Pancreas (tissue), 10 donors: ENCODE measurements at places on chromosomes 5 and 9.

- no peaks in the 10 kb centered on the region for H3K36me3 ChIP-seq
- H3K27ac ChIP-seq: no peak overlapping the region
- no peak for DNase-seq
Measured at GRCh38 chr5:133828722-133829121, 139.7 kb downstream of the C5orf15 start.

- DNase-seq: no peak
- H3K36me3 ChIP-seq: no peaks in the 10 kb centered on the region
- H3K4me1 ChIP-seq: peaks cover 31% of the 10 kb centered on the region
- no peak overlapping the region for H3K4me3 ChIP-seq
Measured at GRCh38 chr9:133129001-133129795, 8.2 kb upstream of the RALGDS start.

DNA sequence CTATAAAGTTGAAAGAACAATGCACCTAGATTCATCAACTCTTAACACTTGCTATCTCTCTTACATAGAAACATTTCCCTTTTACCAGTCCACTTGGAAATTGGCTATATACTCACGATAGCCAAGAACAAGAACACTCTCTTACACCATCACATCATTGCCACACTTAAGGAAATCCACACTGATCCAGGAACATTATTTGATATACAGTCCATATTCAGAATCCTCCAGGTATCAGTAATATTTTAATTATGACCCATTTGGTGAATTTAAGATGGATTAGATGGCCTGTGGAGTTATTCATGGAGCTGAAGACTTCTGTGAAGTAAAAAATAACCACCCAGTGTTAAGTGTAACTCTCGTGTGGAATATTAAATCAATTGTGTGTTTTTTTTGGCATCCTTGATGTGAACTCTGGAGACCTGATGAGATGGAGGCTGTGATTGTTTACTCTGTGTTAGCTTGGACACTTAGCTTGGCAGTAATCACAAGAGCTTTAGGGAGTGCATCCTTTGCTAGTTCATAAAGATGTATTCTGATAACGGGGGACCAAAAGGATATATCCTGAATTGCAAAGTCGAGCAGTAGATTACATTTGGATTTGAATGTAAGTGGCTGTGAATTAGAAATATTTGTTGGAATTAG lies 52.0 kb upstream of the ABL1 start:
- peaks cover 4% of the 10 kb centered on the region for H3K4me1 ChIP-seq
- H3K36me3 ChIP-seq: no peaks in the 10 kb centered on the region
- DNase-seq: no peak
- H3K4me3 ChIP-seq: no peak overlapping the region

- H3K4me3 ChIP-seq: no peak overlapping the region
- no peaks in the 10 kb centered on the region for H3K27me3 ChIP-seq
- H3K36me3 ChIP-seq: no peaks in the 10 kb centered on the region
- DNase-seq: no peak
- no peak overlapping the region for H3K27ac ChIP-seq
Measured at GRCh38 chr5:135443161-135443960, 3.8 kb downstream of the DCANP1 start.

- H3K27me3 ChIP-seq: no peaks in the 10 kb centered on the region
- DNase-seq: no peak
- peaks cover 75% of the 10 kb centered on the region for H3K36me3 ChIP-seq
- no peak overlapping the region for H3K27ac ChIP-seq
- H3K4me3 ChIP-seq: no peak overlapping the region
- H3K4me1 ChIP-seq: no peaks in the 10 kb centered on the region
Measured at GRCh38 chr5:7897014-7897600, 28.2 kb downstream of the MTRR start.

- H3K36me3 ChIP-seq: no peaks in the 10 kb centered on the region
- H3K4me1 ChIP-seq: peaks cover 17% of the 10 kb centered on the region
- H3K4me3 ChIP-seq: no peak overlapping the region
- no peaks in the 10 kb centered on the region for H3K27me3 ChIP-seq
- no peak overlapping the region for H3K27ac ChIP-seq
- no peak for DNase-seq
Measured at GRCh38 chr9:6781476-6781875, 23.7 kb downstream of the KDM4C start.

DNA sequence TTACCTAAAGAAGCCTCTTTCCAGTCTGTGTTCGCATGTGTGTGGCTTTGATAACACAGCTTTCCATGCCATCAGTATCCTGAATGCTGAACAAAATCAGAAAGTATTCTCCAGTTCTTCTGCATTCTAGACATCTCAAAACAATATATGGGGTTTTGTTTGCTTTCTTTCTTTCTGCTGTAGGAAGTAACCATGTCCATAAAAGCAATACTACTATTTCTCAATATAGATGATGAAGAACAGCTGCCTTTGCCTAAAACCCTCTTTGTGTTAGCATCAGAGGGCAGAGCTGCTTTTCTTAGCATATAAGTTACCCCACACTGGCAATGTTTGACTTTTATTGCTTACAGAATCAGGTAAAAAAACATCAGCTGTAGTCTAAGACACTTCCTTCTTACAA lies 963.6 kb downstream of the CDH12 start:
- H3K27me3 ChIP-seq: no peaks in the 10 kb centered on the region
- DNase-seq: no peak
- no peak overlapping the region for H3K4me3 ChIP-seq
- no peaks in the 10 kb centered on the region for H3K4me1 ChIP-seq

- H3K27me3 ChIP-seq: no peaks in the 10 kb centered on the region
- H3K4me1 ChIP-seq: no peaks in the 10 kb centered on the region
- no peak for DNase-seq
- no peak overlapping the region for H3K27ac ChIP-seq
- no peak overlapping the region for H3K4me3 ChIP-seq
Measured at GRCh38 chr5:149801307-149801990, 71.3 kb downstream of the PPARGC1B start.

GRCh38 chr5:155952486-155953089 lies 374.4 kb upstream of the SGCD start:
- H3K27ac ChIP-seq: no peak overlapping the region
- H3K4me1 ChIP-seq: no peaks in the 10 kb centered on the region
- no peak for DNase-seq
- no peaks in the 10 kb centered on the region for H3K27me3 ChIP-seq
- no peak overlapping the region for H3K4me3 ChIP-seq

- DNase-seq: no peak
- H3K36me3 ChIP-seq: no peaks in the 10 kb centered on the region
- H3K27me3 ChIP-seq: no peaks in the 10 kb centered on the region
- H3K4me1 ChIP-seq: peaks cover 16% of the 10 kb centered on the region
- H3K27ac ChIP-seq: no peak overlapping the region
Measured at GRCh38 chr9:98810102-98810842, 2.8 kb downstream of the GALNT12 start.

DNA sequence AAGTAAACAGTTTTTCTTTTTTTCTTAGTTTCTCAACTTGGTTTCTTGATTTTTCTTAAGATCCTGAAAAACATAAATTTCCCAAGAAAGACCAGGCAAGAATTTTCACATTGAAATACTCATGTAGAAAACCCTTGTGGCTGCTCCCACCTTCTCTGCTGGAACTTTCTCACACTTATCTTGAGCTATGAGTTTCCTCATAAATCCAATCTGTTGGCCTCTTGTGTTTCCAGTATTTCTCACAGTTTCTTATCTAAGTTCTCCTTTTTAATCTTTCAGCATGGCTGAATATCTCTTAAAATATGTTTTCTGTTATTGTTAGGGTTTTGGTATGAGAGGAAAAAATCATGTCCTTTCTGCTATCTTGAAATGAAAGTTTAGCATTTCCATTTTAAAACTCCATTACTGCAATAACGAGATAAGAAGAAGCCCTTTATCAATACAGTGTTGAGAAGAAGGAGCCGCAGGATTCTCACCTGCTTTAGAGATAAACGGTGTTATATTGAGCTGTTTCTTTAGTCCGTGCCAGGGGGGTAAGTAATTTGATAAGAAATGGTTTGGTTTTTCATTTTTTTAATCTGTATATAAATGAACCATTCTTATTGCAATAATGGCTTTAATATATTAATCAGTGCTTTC lies 89.3 kb downstream of the ALDH1A1 start:
- no peak overlapping the region for H3K4me3 ChIP-seq
- no peaks in the 10 kb centered on the region for H3K4me1 ChIP-seq
- no peaks in the 10 kb centered on the region for H3K36me3 ChIP-seq
- no peak overlapping the region for H3K27ac ChIP-seq
- no peaks in the 10 kb centered on the region for H3K27me3 ChIP-seq
- DNase-seq: no peak

DNA sequence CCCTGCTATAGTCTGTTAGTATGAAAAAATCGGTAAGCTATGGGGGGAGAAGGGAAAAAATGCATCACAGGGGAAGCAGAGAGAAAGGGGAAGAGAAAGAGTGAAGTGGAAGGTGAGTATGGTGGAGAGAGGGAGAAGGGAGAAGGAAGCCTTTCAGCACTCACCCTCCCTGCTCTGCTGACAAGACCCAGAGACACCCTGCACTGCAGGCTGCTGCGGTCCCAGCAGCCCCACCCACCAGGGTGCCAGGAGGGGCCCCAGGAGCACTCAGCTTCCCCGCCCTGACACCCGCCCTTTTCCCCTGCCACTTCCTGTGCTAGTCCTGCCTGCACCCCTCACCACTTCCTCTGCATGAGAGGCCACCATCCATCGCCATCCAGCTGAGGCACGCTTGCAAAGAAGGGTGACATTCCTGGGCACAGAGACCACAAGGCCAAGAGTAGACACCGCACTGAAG lies 12.7 kb downstream of the STK10 start:
- H3K4me3 ChIP-seq: no peak overlapping the region
- no peak for DNase-seq
- no peak overlapping the region for H3K27ac ChIP-seq

DNA sequence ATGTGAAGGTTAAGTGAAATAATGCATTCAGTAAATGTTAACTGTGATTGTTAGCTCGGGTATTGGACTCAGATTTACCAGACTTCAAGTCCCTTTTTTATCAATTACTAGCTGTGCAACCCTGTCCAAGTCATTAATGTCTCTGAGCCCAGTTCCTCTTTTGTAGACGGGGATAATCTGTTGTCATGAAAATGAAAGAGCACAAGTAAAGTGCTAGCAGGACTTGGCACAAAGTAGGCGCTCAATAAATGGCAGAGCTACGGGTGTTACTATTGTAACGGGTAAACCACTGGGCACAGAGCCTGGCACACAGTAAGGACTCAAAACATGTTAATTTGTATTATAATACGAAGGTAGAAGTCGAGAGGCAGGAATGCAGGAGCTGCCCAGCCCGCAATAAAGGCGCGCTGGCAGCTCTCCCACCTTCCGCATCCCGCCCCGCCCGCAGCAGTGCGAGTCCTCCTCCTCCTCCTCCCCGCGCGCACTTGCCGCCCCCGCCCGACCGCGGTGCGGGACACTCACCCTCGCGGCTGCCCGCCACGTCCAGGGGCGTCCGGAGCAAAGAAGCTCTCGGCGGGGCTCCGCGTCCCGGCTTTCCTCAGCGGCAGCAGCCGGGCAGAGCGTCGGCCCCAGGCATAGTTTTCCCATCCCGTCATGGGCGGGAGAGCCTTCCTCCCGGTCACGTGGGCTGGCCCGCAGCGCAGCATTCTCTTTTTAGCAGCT lies at the start of gene C1QTNF2:
TSS of gene C1QTNF2 (minus strand) at position 637 of the 723 bp plus-strand sequence. CDS start 15,615 bp downstream, outside the sequence.
- H3K27ac ChIP-seq: no peak within 1 kb of the TSS
- H3K4me1 ChIP-seq: no peaks in the 10 kb centered on the region
- H3K36me3 ChIP-seq: no peaks in the 10 kb centered on the region
- DNase-seq: peak; percentile 69
- H3K4me3 ChIP-seq: peak within 1 kb of the TSS; percentile 54

- no peaks in the 10 kb centered on the region for H3K4me1 ChIP-seq
- H3K27me3 ChIP-seq: no peaks in the 10 kb centered on the region
- no peak overlapping the region for H3K4me3 ChIP-seq
- H3K27ac ChIP-seq: no peak overlapping the region
- DNase-seq: no peak
Measured at GRCh38 chr9:14455243-14455642, 141.3 kb upstream of the NFIB start.

GRCh38 chr5:110043025-110043424 lies 353.3 kb downstream of the MAN2A1 start:
- H3K27ac ChIP-seq: no peak overlapping the region
- no peak overlapping the region for H3K4me3 ChIP-seq
- no peaks in the 10 kb centered on the region for H3K27me3 ChIP-seq

DNA sequence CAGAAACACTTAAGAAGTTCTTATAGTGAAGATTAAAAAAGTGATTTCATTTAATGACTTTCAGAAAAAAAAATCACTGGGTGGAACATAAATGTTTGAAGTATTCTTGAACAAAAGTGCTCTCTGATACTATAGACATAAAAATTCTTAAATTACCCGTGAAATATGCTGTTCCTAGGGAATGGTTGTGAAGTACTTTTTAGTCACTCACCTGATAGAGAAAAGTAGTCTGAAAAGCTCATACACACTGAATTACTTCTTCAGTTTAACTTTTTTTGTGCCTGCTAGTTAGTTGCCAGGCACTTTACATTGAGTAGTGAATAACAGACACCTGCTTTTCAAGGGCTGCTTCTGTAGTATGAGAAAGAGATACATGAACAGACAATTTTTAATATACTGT lies 78.0 kb downstream of the SH3GL2 start:
- no peak overlapping the region for H3K27ac ChIP-seq
- no peak overlapping the region for H3K4me3 ChIP-seq
- H3K36me3 ChIP-seq: no peaks in the 10 kb centered on the region
- H3K4me1 ChIP-seq: no peaks in the 10 kb centered on the region
- DNase-seq: no peak

DNA sequence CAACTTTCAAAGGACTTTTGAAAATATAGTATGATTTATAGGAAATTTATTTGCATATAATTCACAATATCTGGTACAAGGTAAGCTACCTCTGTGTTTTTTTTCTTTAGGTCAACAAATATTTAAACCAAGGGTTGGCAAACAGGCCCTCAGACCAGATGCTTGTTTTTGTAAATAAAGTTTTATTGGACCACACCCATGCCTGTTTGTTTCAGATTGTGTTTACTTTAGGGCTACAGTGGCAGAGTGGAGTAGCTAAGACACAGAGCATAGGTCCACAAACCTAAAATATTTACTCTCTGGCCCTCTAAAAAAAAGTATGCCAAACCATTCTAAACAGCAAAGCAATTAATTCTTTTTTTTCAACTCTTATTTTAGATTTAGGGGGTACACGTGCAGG lies 119.7 kb upstream of the CCDC152 start:
- H3K36me3 ChIP-seq: no peaks in the 10 kb centered on the region
- H3K27me3 ChIP-seq: no peaks in the 10 kb centered on the region
- H3K4me1 ChIP-seq: no peaks in the 10 kb centered on the region
- DNase-seq: no peak
- H3K4me3 ChIP-seq: no peak overlapping the region
- H3K27ac ChIP-seq: no peak overlapping the region

GRCh38 chr5:158300256-158300655 lies 441.3 kb upstream of the CLINT1 start:
- H3K4me3 ChIP-seq: no peak overlapping the region
- no peak overlapping the region for H3K27ac ChIP-seq
- no peaks in the 10 kb centered on the region for H3K27me3 ChIP-seq
- DNase-seq: no peak
- no peaks in the 10 kb centered on the region for H3K36me3 ChIP-seq
- no peaks in the 10 kb centered on the region for H3K4me1 ChIP-seq
